ENCODE measurements at places on chromosomes 2 and 18.

GRCh38 chr2:222440673-222441422, 16.5 kb downstream of the SGPP2 start:
- no peak for DNase-seq

DNA sequence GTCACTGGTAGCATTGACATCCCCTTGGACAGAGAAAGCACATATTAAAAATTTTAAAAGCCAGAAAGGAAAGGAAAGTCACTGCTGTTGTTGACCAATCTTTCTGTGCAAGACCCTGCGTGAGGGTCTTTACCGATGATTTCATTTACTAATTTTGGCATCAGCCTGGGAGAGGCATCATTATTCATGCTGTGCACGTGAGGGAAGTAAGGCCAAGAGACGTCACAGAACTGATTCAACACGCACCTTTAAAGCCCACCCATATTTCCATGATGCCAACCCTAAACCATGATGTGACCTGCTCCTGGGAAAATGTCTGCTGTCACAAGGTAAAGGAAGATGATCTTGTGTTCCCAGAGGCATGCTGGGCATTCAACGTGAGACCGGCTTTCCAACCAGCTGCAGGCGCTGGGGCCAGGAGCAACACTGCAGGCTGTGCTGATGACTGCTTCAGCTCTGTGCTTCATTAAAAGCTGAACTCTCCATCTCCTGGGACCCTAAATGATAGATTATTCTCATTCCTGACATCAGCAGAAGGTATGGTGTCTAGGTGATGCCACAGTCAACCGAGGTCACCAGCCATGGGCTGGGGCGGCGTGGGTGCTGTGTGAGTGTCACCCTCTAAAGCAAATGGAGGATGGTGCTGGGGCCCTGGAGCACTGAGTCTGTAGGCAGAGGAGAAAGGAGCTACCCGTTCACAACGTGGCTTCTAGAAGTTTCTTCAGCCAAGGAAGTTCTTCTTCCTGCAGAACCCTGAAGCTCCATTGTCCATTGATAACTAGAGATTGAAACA, 53.9 kb downstream of the TMEM18 start:
- no peak for DNase-seq

DNA sequence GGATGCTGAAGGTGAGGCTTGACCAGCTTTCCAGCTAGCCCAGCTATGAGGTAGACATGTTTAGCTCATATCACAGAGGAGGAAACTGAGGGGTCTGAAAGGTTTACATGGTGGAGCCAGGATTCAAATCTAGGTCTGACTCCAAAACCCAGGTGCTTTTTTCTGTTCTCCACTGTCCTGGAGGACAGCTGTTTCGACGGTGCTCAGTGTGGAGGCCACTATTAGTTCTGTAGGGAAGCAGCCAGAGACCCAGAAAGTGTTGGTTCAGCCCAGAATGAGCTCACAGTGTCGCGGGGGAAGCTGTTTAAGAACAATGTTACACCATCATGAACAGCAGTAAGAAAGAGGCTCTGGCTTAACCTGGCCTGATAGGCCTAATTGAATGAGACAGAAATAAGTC, 11.1 kb downstream of the PROC start:
- no peak for DNase-seq

- DNase-seq: no peak
Measured at GRCh38 chr2:237574894-237575868, 8.8 kb downstream of the PRLH start.

DNA sequence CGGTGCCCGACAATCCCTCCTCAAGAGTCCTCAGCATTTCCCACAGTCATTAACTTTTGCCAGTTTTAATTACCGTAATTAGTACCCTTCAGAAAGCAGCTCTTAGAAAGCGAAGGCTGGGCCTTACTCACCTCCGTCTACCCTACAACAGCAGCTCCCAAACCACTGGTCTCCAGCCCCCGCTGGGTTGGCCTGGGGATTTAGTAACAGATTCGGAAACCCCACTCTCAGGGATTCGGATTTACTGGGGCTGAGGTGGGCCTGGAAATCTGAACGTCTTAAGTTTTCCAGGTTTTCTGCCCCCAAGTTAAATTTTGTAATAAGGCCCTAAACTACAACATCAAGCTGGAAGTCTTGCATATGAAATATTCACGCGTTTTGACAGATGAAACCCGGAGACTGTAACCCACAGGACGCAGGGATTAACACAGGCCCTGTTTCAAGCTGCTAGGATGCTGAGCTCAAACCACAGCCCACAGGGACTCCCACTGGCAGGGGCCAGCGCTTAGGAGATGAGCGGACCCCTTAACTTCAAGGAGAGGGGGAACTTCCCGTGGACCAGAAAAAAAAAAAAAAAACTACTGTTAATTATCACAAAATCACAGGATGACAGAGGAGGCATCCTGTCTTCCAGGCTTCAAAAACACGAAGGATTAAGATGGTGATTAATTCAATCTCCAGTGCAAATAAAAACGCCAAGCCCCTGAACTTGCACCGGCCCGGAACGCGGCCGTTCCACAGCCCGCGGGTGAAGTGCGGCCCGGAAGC, 985 bp downstream of the ILKAP start:
- DNase-seq: no peak

DNA sequence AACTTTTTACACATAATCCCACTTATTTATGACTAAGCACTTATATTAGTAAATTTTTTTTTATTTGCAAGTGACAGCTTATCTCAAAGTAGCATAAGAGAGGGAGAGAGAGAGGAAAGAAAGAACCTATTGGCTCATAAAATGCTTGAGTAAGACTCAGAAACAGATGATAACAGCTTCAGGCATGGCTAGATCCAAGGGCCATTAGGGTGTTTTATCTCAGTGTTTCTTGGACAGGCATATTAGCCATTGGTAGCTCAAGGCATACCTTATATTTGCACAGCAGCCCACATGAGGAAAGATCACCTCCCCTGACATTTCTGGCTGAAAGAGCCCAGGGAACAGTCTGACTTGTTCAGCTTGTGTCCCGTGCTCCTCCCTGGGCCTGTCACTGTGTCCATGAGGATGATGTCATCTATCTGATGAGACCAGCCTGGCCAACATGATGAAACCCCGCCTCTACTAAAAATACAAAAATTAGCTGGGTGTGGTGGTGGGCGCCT, 64.4 kb downstream of the IL1R2 start:
- DNase-seq: no peak

DNA sequence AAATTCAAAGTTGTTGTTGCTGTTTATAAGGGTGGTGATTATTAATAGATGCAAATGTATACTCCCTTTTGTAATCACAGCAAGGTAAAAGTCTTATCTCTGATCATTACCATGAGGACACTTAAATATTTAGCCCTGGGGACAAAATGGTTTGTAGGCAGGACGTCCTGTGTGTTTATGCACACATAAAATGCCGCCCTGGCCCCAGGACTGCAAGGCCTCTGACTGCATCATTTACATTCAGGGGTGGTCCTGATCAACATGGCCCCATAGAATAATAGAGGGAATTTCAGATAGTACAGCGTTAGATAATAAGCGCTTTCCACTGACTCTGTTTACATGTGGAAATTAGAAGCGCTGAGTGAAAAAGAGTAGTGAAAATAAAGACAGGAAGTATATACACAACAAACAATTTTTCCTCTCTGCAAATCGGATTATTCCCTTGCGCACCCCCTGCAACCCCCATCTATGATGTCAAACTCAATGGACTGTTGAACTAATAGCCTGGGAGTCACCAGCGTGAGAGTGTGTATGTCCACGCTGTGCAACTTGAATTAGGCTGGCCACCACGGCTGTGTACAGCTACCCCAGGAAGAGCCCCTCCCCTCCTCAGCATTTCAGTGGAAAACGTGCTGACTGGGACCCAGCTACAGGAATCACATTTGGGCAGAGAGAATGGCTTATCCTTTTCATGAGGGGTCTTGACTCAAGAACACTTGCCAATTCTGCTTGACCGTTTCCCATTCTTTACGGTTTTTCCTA, 291.5 kb downstream of the SOX11 start:
- no peak for DNase-seq

- no peak for DNase-seq
Measured at GRCh38 chr2:138421315-138421970, 80.1 kb upstream of the SPOPL start.

GRCh38 chr2:169106563-169107545, 37.5 kb downstream of the DHRS9 start:
- DNase-seq: no peak

DNA sequence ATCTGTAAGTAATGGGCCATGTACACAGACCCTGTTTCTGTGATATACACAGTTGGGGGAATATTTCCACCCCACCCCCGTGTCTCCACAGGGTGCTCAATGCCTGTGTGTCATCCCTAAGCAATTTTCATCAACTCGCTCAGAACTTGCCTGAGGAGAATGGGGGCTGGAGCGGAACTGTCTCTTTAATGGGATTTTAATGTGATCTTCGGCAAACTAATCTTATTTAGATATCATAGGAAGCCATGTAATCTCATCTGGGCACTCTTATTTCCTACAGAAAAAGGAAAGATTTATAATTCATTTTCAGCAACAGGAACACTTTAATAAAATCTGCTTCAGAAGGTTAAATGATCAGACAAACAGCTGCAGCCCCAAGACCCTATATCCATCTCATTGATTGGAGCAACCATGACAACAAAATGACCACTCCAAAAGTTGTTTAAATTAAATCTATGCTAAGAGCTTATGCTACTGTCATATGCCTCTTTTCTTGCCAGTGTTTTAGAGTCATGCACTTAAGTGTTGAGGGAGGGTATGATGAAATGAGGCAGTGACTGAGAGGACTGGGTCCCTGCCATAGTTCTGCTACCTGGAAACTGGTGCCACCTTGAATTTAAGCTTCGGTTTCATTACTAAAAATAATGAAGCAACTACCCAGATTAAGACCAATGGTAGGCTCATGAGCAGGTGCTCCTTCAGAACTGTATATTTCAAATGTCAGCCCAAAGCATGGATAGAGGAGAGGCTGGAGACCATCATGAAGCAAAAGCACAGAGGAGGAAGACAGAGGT, 183.1 kb upstream of the DDX18 start:
- DNase-seq: no peak

DNA sequence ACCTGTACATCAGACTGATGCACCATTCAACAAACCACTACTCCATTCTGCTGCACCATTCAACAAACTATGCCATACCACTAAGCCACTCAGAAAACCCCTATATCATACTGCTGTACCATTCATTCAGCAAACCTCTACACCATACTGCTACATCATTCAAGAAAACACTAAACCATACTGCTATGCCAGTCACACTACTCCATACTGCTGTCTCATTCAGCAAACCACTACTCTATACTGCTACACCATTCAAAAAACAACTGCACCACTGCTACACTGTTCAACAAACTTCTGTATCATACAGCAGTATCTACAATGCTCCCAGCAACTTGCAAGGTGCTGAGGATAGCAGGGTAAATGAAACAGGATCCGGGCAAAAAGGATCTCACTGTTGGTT, 12.9 kb upstream of the SLC1A4 start:
- DNase-seq: no peak

GRCh38 chr2:48617618-48618017, at the start of gene GTF2A1L:
Gene GTF2A1L (plus strand): TSS chr2:48617856. CDS start chr2:48617875, 19 bp downstream.
- peak; percentile 68 for DNase-seq

DNA sequence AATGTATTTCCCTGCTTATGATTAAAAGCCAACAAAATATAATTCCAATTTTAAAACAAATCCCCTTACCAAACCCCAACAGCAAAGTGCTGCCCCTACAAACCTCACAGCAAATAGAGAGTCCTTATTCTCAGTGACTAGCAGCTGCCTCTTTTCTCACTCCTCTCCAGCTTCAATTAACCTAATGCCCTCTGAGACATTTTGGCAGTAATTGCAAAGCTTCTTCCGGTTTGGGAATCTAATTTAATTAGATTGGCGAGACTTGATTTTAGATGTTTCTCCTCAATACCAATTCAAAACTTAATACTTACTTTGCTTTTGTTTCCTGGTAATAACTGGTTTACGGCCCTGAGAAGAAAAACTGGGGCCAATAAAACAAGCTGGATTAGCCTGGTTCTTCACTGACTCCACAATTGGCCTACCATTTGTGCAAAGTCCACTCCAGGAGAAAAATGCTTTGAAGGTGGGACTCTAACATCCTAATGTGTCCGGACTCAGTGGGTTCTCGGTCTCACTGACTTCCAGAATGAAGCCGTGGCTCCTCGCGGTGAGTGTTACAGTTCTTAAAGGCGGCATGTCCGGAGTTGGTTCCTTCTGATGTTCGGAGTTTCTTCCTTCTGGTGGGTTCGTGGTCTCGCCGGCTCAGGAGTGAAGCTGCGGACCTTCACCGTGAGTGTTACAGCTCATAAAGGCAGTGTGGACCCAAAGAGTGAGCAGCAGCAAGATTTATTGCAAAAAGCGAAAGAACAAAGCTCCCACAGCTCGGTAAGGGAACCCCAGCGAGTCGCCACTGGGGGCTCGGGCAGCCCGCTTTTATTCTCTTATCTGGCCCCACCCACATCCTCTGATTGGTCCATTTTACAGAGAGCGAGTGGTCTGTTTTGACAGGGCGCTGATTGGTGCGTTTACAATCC, 52.8 kb downstream of the SLC35F5 start:
- DNase-seq: no peak

DNA sequence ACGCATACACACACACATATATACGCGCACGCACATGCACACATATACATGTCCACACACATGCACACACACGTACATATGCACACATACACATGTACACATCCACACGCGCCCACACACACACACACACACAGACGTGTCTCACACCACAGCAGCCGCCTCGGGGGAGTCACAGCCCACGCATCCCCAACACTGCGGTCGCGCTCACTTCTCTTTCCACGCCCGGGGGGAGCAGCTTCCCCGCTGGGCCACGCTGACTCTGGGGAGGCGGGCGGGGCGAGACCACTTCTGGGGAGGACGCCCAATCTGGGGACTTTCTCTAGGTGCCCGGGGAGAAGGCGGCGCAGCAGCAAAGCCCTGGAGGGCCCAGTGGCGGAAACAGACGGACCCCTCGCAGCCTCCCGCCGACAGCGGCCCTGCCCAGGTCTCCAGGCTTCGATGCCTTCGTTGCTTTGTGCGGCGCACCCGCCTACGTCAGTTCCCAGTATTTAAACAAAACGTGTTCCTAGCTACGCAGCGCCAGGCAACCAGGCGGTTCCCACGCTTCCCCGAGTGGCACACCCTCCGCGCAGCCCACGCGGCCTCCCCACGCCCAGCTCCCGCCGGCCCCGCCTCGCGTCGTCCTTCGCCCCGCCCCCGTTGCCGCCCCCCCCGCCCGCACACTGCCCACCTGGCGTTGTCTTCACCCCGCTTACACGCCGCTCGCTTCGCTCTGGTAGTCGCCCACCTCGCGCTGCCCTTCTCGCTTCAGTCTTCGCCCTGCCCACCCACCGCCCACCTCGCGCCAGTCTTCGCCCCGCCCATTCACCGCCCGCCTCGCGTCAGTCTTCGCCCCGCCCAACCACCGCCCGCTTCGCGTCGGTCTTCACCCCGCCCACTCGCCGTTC, 810 bp upstream of the RBFA start:
- no peak for DNase-seq
